Right forelimb (tissue), 1 donor: ENCODE measurements at places on chromosomes 7 and 10.
A peak's percentile ranks its signal among the peaks of the same experiment; 100 is the strongest.

GRCh38 chr10:93622942-93623341, 10.6 kb downstream of the PDE6C start:
- no peak for DNase-seq

DNA sequence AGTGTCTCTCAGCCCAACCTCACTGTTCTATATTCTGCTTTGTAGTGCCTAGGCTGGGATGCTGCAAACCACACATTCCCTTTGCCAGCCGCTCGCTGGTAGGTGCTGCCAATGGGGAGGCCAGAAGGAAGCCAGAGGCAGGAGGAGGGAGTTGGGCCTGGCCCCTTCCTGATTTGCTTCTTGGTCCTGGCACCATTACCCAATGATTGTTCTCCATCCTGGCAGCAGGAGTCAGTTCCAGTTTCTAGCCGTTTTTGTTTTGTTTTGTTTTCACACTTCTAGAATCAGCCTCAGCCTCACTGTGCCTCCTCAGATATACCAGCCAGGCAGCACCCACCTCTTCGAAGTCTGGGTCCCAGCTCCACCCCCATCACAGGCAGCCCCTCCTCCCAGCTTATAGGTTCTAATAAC, 27.4 kb upstream of the LOXL4 start:
- DNase-seq, result peak; percentile 43

DNA sequence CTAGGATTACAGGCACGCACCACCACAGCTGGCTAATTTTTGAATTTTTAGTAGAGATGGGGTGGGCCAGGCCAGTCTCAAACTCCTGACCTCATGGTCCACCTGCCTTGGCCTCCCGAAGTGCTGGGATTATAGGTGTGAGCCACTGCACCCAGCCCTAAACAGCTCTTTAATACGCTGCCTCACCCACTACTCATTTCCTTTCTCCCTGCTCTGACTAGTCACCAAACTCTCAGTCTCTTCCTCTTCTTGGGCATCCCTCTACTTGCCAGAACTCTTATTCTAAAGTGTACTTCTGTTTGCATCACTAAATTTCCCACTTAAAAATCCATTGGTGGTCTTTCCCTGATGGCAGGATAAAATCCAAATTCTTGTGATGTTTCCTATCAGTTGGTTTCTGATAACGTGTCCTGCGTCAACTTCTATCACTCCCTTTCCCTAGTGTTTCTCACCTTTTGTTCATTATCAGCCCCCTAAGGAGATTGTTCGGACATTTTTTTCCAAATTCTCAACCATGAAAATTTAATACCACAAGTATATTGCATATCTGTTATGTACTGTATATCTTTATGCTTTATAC, 124.7 kb downstream of the CUBN start:
- DNase-seq, result no peak

GRCh38 chr7:135938563-135938962, 38.6 kb downstream of the MTPN start:
- no peak for DNase-seq

DNA sequence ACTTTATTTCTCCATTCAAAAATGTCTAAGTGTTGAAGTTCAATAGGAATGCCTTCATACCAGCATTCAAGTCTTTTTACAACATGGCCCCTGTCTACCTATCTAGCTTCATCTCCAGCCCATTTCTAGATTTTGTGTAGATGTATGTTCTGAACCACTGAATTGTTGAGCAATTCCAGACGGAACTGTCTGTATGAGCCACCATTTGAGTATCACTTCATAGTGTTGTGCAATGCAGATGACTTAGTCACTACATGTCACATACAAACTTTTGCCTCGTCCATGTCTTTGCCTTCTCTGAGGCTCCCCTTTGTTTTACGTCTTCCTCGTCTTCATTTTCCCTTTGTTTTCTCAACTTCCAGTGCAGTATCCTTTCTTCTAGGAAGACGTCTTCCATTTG, 118.1 kb downstream of the INHBA start:
- DNase-seq, result no peak

DNA sequence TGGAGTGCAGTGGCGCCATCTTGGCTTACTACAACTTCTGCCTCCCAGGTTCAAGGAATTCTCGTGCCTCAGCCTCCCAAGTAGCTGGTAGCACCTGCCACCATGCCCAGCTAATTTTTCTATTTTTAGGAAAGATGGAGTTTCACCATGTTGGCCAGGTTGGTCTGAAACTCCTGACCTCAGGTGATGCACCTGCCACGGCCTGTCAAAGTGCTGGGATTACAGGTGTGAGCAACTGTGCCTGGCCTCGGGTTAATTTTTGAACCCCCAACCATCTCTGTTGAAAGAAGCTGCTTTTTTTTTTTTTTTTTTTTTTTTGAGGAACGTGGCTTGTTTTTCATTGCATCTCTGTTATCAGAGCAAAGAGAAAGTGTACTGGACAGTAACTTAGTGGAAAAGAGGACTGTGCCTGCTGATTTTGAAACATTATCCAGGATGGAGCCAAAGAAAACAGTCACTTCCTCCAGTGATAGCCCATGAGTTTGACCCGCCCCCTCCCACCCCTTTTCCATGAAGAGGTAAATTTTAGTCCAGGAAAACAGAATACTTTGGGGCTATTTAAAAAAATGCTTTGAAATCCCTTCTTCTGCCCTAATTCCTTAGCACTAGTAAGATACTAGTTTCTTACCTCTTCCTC, 38.3 kb downstream of the WBP1L start:
- DNase-seq, result no peak

DNA sequence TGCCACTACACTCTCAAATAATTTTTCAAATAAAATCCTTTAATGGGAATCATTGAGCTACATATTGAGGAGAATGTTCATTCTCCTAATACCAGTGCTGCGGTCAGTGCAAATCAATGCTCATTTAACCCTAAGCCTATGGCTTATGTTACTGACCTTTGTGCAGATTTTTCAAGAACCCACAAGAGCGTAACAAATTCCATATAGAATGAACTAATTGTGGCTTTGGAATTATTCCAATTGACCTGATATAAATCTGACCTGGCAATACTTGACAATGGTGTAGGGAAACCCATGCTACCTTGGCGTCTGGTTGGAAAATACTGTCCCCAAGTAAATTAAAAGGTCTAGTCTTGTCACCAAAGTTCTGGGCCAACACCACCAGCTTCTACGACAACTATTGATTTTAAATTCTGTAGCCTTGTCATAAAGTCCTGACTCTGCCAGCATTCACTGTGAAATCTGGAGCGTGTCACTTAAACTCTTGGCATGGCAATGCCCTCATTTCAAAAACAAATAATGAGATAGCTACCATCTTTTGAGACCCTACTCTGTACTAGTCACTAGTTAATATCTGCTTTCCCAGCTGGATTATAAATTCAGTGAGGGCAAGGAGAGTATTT, 320.9 kb downstream of the AHR start:
- DNase-seq, result no peak

DNA sequence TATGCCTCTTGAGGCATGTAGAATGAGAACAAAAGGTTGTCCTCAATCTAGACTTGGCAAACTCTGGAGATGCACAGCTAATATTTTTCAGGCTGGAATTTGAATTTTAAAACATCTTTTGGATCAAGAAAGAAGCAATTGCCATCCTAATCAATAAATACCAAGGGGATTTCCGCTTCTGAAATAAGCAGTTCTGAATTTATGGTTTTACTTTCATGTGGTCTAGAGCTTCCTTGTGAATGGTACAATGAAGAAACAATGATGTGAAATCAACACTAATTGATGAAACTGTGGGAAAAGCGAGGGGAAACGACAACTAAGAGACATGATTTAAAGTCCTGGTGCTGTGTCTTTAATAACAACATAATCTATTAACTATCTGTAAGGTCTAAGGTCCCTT, 1202.7 kb downstream of the SORCS3 start:
- no peak for DNase-seq

GRCh38 chr7:19069842-19070241, 47.6 kb downstream of the TWIST1 start:
- DNase-seq, result no peak

- no peak for DNase-seq
Measured at GRCh38 chr10:49008091-49008490, 68.5 kb upstream of the LRRC18 start.

DNA sequence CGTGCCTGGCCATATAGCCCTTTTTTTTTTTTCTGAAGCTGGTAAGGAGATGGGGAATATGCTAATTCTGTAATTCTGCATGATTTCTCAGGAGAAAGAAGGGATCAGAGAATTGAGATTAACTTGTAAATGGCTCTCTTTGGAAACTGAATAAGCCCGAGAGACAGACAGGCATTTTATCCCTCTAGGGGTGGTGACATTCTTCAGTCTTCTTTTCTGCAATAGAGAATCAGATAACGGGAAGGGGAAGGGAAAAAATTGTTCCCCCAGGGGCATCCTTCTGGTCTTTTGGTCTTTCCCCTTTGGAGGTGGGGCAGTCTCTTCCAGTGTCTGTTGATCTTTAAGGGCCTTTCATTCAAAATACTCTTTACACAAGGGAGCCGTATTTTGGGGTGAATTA, 34.2 kb downstream of the HK1 start:
- no peak for DNase-seq

DNA sequence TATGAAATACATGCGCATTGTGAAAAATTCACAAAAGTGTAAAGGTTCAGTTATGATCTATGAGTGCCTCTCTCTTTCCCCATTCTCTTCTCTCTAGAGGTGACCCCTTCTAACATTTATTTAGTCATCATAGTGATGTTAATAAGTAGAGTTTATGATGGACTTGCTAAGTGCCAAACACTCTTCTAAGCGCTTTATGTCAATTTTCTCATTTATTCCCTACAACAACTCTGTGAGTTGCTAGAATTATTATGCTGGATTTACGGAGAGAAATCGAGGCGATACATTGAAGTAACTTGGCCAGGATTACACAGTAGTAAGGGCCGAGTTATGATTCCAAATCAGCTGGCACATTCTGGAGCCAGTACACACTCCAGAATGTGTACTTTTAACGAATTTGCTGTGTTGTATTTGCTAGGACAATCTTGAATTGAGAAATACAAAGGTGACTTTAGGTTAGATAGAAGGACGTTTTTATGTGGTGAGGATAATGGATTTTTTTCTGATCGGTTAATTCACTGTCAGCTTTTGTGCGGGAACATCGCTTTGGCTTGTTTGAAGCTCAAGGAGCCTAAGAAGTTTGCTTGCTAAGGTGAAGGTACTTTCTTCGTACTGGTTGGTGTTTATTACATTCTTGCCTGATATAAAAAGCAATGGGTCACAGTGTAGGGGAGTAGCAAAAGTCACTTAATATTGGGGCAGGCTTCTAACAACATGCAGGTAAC, 1.4 kb downstream of the ATRNL1 start:
- DNase-seq, result no peak

GRCh38 chr10:122856902-122857301, 11.2 kb upstream of the CUZD1 start:
- no peak for DNase-seq

DNA sequence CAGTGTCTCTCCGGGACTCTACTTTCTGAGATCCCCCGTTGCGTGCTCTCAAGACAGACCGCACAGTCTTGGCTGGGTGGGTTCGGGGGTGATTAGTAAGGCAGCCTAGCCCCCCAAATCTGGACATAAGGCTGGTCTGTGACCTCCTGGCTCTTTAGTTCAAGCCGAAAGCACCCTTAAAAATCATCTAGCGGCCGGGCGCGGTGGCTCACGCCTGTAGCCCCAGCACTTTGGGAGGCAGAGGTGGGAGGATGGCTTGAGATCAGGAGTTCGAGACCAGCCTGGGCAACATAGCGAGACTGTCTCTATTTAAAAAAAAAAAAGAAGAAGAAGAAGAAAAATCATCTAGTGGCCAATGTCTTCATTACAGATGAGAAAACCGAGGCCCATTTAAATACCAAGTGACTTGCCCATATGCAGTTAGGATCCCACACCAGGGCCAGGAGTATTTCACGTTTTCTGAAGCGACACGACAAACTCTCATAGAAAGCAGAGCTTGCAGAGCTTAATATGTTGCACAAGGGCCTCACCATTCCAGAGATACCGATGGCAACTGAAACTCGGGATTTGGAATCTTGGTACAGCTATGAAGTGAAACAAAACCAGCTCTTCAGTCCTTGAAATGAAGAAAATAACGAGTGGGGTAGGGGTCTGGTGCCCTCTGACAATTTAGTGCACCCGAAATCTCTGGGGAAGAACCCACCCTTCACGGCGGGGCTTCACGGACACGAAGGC, 703 bp upstream of the HILPDA start:
- no peak for DNase-seq

GRCh38 chr7:3980300-3980643, 679.2 kb downstream of the SDK1 start:
- DNase-seq, result no peak

DNA sequence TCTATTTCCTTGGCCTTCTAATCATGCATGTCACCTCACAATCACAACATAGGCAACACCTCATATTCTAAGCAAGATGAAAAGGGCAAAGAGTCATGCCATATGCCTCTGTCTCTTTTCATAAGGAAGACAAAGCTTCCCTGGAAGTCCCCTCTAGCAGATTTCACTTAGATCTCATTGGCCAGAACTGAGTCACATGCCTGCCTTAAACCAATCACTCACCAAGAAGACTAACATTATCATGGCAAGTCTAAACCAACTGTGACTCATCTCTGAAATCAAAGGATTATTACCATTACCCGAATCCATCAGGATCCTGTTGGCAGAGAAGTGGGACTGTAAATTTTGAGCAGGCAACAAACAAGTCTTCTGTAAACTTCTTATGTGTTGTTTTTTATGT, 27.8 kb downstream of the CAV1 start:
- DNase-seq, result no peak

DNA sequence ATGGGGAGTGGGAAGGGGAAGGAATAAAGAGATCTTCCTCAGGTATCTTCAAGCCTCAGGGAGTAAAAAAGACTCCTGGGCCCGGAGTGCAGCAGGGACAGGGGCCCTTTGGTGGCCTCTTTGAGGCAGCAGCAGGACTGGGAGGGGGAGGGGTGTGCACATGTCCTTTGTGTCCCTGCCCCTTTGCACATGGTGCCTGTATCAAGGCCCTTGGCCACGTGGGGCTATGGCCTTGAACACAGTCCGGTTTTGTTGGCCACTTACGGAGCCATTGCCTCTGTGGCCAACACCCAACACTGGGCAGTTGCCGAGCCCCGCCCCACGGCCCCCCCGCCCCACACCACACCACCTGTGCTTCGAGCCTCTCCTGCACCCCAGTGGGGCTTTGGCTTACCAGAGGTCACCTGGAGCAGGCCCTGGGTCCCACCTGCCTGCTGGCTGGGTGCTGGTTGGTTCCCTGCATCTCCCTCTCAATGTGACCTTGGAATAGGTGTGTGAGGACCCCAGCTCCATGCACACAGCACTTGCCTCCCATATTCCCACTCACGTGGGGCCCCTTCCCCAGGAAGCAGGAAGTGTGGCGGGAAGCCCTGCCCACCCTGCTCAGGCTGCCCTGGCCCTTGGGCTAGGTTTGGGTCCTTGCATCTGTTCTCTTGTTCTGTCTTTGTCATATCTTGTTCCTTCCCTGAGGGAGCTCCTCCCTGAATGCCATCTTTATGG, 5.4 kb downstream of the SAP25 start:
- DNase-seq, result no peak
